Left kidney (tissue), 8 donors: ENCODE measurements at places on chromosomes 11 and 22. TPM values are rescaled to one million over a fixed set of nuclear protein-coding genes. Genes with fewer than 3 reads are reported as not detected.

DNA sequence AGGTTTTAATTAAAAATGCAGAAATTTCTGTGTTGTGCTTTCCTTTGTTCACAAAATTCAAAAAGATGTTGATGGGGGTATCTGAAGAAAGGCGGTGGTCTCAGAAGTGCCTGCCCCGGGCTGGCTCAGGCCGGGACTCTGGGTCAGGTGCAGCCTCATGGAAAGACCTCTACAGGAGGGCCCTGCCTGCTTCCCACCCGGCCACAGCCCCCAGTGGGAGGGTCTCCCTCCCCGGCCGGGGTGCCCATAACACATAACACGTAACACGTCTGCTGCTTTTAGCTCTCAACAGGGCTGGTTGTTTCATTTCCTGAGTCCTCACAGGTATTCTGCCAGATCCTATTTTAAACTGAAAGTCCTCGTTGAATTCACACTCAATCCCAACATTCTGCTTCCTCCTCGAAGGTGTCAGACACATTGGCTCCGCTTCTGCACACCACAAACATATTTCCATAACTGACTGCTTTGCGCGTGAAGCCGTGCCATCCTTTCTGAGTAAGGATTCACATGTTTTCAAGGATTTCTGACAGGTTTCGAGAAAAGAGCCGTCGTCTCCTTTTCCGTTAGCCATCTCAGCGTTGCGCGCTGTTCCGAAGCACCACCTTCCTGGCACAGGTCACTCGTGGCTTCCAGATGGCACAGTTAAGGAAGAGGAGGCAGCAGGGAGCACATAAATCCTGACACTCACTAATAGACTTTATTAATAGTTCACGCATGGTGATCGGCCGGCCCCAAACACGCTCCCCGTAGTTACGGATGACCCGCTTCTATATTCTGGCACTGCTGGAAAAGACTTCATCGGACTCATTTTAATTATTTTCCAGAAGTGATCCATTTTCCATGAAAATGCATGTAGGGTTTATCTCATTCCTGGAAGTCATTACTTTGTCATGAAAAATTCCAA, 569.3 kb downstream of the BRD1 start:
- DNase-seq: no peak

GRCh38 chr22:23984430-23984829, 4.5 kb downstream of the GSTT2 start:
- peak; percentile 21 for DNase-seq

GRCh38 chr11:69382131-69383128, 88.5 kb downstream of the MYEOV start:
- DNase-seq: no peak

DNA sequence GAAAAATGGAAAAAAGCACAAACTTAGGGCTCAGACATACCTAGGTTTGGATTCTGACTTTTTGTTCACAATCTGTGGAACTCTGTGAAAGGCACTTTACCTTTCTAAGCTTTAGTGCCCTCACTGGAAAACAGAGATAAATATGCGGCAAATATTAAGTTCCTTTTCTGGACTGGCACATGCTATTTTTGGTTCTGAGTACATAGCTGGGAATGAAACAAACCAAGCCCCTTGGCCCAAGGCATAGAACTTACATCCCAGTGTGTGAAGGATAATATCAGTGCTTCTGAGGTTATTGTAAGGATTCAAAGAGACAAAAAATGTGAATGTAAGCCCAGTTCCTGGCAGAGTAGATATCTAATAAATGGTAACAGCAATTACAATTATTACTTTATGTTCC, 227.5 kb downstream of the ADAMTS15 start:
- DNase-seq: no peak

DNA sequence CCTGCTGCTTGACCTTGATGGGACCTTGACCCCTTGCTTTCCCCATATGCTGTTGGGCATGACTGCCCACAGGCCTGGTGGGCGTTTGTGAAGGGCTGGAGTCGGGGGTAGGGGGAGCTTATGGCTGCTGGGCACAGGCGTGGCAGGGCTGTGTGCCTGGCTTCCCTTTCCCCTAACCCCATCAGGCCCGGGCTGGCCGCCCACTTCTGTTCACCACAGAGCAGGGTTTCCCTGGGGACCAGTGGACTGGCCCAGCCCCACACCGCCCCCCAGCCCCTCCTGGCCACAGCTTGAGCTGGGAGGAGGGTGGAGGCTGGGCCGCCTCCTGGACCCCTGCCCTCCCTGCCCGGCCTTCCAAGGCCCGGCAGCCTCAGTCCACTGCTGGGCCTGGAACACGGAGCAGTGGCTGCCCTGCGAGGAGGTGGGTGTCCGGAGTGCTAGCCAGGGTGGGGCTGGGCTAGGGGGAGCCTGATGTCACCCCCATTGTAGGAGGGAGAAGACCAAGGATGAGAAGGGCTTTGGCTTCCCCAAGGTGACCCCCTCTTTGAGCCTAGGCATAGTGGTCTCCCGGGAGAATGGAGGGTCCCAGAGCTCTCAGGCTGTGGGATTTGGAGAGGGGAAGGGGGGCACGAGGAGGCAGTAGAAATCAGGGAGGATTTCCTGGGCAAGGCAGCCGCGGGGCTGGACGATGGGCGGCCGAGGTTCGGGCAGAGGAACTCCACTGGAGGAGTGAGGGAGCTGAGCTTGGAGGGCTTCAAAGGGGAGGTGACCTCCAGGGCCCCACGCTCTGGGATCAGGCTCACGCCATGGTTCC, at the start of gene AIFM3:
TSS of gene AIFM3 (plus strand) at position 373 of the 814 bp plus-strand sequence. CDS start 690 bp downstream, outside the sequence.
- DNase-seq: no peak

DNA sequence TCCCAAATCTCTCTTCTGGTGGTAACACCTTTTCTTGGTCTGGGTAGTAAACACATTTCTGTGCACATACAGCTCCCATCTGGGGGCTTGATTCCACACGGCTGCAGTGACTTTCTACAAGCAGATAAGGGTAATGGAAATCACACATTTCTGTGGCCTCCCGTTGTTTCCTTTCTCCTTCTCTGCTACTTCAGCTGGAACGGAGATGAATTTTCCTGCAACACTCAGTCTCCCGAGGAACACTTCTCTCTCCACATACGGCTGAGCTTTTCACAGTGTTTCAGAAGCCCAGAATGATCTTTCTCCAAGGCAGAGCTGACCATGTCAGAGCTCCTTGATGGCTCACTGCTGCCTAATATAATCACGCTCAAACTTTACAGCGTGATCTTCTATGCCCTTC, 364.3 kb upstream of the NARS2 start:
- DNase-seq: no peak

GRCh38 chr11:105046898-105047579, 1.9 kb upstream of the CARD16 start:
- DNase-seq: no peak

DNA sequence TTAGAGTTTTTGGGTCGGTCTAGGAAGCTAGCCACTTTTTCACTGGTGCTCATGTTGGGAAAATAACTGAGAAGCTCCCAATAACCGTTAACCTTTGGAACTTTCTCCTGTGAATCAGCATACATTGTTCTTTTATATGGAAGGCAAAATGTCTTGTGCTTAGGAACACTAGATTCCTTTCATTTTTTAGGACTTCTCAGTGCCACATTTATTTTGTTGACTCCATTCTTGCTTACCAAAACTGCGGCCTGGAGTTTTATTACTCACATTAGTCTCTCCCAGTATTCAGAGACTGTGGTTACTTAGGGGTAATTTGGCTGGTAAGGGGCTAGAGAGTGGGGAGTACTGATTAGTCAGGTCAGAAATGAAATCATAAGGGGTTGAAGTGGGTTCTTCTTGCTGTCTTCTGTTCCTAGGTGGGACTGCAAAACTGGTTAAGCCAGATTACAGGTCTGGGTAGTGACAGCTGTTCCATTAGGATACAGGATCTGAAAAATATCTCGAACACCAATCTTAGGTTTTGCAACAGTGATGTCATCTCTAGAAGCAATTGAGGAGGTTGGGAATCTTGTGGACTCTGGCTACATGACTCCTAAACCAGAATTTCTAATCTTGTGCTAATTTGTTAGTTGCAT, 631.4 kb upstream of the LUZP2 start:
- no peak for DNase-seq

DNA sequence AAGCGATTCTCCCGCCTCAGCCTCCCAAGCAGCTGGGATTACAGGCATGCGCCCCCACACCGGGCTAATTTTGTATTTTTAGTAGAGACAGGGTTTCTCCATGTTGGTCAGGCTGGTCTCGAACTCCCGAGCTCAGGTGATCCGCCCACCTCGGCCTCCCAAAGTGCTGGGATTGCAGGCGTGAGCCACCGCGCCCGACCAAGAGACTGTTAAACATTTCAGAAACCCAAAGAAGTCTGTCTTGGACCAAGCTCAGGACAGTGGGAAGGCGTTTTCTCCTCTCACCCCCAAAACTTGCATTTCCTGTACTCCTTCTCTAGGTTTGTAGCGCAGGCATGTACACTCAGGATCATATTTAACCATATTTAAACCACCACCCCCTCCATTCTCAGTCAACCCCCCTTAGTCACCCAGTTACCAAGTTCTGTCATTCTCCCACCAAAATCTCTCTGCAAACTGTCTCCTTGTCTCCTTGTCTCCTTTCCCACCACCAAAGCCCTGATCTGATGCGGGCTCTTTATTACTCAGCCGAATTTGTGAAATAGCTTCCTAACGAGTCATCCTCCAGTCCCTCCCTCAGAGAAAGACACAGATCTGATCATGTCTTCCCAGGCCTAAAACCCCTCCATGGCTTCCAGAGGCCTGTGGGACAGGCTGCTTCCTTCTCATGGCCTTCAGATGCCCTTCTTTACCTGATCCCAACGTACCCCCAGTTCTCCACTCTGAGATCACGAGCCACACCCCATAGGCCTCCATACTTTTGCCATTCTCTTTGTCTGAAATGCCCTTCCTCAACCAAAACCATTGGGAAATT, 29.0 kb upstream of the CREB3L1 start:
- DNase-seq: no peak

DNA sequence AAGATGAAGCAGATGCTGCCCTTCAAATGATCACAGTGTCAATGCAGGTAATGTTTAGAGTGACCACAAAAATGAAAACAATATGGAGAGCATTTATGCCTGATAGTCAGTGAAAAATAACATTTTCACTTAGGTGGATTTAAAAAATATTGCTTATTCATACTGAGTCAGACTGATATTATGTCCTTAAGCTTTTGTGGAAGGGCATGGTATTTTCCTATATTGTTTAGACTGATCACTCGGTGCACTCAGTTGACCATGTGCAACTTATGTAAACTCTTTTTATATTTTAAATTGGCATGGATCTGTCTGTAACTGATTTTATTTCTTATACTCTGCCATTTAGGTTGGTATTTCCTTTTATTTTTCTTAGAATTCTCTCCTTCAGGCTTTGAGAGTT, 106.6 kb downstream of the DYNC2H1 start:
- no peak for DNase-seq

- DNase-seq: no peak
Observed at GRCh38 chr11:108975026-108975425, 310.2 kb downstream of the DDX10 start.

DNA sequence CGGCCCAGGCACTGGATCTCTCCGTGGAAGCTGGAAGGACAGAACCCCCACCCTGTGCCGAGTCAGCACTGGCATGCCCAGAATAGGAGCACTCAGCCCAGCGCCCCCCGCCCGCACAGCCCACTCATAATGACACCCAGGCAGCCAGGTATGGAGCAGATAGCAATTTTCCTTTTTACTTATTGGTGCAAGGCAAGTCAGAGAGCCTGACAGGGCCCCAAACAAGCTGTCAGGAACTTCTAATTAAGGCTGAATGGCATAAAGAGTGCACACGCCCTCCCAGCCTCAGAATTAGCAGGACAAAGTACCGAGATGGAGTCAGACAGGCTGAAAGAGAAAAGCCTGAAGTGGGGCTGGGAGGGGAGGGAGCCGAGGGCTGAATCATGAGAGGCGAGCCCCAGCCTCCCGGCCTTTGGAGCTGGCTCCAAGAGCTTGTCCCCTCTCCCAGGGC, 76.9 kb downstream of the DSCAML1 start:
- DNase-seq: no peak

DNA sequence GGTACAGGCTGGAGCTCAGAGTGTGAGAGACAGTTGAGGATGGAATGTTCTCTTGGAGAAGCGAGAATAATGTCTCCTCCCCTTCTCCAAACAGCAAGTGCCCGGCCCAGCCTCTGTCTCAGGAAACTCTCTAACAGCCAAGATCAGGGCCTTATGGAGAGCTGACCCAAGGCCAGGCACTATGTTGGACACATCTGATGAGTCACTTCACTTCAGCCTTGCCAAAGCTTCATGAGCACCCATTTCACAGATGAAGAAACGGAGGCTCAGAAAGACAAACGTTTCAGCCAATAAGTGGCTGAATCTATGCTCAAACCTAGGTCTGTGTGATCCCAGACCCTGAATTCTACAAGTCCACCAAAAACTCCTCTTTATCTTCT, 22.1 kb upstream of the CHKA start:
- DNase-seq: no peak

GRCh38 chr22:48055185-48055584, 1292.7 kb downstream of the TBC1D22A start:
- no peak for DNase-seq

GRCh38 chr11:63672936-63673539, 1.9 kb upstream of the ATL3 start:
- no peak for DNase-seq

DNA sequence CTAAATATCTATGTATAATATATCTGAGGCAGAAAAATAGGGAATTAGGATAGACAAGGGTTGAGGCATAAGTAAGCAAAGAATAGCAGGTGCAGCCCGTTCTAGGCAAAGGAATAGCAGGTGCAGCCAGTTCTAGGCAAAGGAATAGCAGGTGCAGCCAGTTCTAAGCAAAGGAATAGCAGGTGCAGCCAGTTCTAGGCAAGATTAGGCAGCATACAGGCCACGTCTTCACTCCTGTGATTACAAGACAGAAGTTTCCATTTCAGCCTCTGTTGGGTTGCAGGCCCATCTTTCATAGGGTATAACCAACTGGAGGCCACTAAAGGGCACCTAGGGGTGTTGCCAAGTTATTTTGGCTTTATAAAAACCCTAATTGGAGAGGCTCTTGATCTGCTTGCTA, 28.8 kb upstream of the CHORDC1 start:
- no peak for DNase-seq

- DNase-seq: no peak
Observed at GRCh38 chr22:31223786-31224191, 11.7 kb downstream of the LIMK2 start.

DNA sequence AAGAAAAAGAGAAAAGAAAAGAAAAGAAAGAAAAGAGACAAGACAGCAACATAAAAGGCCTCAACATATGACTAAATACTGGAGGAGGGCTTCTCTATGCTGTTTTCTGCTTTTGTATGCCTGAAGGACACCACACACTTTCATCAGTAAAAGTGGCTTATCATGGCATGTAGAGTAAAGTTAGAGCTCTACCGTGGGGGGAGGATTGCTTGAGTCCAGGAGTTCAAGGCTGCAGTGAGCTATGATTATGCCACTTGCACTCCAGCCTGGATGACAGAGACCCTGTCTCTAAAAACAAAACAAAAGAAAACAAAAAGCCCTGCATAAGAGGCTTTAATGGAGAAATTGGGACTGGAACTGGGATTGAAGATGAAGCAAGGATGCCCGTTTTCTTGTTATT, 5.7 kb downstream of the PTS start:
- no peak for DNase-seq

Gene NXPE2
- polyA plus RNA-seq: 0.42 TPM

Gene DRD4
- 1.1 TPM for polyA plus RNA-seq

Gene CARD18
- polyA plus RNA-seq: not detected

Gene MUC6
- polyA plus RNA-seq: 26.8 TPM

Gene PARVB
- polyA plus RNA-seq: 17.9 TPM

Gene FAM180B
- polyA plus RNA-seq: 0.33 TPM

Gene SLC35E4
- polyA plus RNA-seq: 1.3 TPM

Gene XKR3
- polyA plus RNA-seq: not detected
